ENCODE measurements at places on chromosomes 2 and 18. TPM values are rescaled to one million over a fixed set of nuclear protein-coding genes. Genes with fewer than 3 reads are reported as not detected.

The C2orf78 gene
- polyA plus RNA-seq = not detected

The NPAS2 gene
- polyA plus RNA-seq = 70.0 TPM

The SLC11A1 gene
- polyA plus RNA-seq = 1.5 TPM

The SPDYA gene
- 0.40 TPM for polyA plus RNA-seq

The NFE2L2 gene
- polyA plus RNA-seq = 91.9 TPM

All from esophagus (tissue), 2 donors.